Stomach (tissue), 19 donors: ENCODE measurements at places on chromosomes 11 and 22.

GRCh38 chr11:41845066-41845465 lies 385.6 kb upstream of the LRRC4C start:
- DNase-seq, result no peak

DNA sequence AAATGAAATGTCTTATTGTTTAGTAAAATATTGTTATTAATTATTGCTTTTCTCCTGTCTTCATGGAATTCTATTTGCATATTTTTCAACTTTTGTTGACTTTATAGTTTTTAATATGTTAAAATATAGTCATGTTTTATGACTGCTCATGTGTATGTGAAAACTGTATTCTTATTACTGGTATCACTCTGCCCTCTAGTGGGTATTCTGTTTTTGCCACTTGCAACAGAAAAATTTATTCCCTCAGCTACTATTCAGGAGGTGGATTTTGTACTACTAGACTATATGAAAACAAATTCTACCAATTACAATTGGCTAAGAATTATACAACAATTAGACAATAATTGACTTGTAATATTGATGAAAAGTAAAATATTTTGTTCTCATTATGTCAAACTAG lies 45.0 kb downstream of the OR4C6 start:
- DNase-seq, result no peak

DNA sequence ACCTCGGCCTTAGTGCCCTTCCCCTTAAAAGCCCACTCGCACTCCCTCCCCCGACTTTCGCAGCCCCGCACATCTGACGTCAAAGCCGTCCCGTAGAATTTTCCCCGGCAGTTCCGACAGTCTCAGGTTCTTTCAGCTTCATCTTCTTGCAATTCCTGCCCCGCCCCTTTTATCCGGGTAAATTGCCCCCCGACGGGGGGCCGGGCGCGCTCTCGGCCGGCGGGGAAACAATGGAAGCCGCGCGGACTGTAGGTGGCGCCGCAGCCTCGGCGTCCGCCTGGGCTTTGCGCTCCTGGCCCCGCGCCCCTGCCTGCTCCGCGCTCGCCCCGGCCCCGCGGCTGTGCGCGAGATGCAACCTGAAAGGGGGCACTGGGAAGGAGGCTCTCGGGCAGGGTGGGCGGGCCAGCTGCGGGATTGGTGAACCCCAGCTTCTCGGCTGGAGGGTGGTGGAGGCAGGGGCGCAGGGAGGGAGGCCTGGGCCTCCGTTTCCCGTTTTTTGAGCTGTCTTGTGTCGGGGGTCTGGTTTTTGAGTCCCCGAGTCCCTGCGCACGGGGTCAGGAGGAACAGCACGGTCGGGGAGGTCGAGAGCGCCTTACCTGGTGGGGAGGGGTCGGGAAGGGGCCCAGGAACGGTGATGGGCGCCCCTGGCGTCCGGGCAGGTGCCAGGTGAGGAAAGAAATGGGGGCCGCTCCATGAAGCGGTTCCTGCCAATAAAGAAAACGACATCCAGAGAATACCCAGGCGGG lies 859 bp upstream of the FGF19 start:
- DNase-seq, result no peak

DNA sequence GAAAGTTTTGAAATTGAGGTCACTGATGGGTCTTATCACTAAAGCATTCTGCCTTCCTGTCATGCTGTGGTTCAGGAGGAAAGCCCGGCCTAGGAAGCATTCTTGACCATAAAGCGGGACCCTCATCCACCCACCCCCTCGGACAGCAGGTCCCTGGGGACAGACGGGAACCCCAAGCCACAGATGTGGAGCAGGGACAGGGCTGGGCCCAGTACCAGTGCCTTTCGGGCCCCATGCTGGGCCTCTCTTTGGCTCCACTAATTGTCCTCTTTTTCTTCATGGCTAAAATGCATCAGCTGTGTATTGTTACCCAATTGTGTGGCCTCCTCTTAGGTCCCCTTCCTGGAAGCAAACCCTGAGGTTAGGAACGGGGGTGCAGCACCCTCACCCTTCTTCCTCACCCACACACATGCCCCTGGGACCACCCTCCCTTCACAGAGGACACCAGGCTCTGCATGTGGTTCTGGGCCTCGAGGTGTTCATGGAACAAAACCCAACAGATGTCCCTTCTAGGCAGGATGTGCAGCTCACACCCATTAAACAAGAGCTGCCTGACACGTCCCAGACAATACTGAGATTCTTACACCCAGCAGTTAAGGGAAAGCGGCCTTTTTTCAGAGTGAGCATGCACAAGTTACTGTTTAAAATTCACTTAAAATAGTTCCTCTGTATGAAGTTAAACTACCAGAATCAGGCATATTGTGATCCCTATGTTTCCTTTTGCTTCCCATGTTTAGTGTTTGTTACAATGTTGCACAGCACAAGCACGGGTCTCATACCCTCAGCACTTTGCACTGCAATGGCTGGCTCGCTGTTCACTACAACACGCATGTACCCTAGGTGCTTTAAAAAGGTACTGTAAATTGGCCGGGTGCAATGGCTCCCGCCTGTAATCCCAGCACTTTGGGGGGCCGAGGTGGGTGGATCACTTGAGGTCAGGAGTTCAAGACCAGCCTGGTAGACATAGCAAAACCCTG lies 807.6 kb downstream of the BRD1 start:
- DNase-seq, result no peak

GRCh38 chr11:1887451-1888346 lies 4.0 kb downstream of the PRR33 start:
- DNase-seq, result no peak

DNA sequence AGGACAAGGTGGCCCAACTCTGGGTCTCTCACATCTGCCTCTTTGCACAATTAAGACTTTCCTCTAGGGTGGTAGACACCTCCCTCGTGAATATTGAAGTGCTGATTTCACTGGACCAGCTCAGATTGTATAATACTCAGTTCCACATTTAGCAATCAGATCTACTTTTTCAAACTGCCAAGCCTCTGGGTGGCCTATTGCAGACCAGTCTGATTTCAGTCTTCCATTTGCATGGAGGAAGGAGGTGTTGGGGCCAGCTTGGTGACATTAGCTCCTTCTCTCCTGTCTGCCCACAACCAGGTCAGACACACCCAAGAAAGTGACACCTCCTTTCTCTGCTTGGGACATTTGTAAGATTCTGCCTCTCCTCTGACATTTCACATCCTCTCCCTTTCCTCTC lies 78.2 kb downstream of the PPFIBP2 start:
- no peak for DNase-seq

DNA sequence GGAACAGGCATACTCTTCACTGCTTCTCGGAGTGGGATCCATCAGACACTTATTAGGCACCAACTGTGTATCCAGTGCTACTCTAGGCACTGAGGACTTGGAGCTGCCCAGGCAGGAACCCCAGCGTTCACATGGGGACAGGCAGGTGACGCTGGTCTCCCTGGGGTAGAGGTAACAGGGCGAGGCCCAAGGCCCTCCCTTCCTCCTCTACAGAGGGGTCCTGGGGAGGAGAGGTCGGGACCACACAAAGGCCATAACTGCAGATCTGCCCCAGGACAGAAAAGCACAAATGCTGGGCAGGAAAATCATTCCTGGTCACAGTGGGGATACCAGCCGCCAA lies 262.2 kb downstream of the BRD1 start:
- no peak for DNase-seq

DNA sequence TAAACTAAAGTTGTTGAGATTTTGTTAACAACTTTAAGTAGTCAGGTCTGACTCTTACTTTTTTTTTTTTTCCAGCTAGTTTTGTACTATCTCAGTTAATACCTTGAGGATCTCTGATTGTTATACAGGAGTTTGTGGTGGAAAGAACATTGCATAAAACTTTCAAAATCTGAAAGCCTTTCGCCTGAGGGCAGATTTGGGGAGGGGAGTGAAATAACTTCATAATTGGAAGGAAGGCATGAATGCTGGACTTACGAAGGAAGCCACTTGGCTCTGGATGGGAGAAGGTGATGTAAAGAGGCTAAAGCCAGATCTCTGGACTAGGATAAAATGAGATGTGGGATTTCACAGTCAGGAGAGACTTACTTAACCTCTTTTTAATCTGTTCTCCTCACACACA lies 18.2 kb upstream of the FAT3 start:
- no peak for DNase-seq

DNA sequence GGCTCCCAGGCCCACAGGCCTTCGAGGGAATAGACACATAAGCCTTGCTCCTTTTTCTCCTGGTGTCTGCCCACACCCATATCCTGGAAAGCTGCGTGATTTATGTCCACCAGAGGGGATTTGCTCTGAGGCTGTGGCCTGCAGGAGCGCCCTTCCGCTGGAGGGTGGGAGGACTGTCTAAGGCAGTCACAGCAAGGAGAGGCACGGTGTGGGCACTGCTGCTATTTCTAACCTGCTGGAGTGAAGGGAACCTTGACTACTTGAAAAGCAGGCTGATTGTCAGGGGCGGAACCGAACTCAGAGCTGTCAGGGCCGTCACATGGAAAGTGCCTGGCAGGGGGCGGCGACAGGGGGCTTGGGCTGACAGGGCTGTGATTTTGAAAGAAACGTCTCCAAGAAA lies 3.7 kb downstream of the UPB1 start:
- DNase-seq, result no peak

GRCh38 chr11:25065746-25066145 lies 568.9 kb downstream of the LUZP2 start:
- no peak for DNase-seq

DNA sequence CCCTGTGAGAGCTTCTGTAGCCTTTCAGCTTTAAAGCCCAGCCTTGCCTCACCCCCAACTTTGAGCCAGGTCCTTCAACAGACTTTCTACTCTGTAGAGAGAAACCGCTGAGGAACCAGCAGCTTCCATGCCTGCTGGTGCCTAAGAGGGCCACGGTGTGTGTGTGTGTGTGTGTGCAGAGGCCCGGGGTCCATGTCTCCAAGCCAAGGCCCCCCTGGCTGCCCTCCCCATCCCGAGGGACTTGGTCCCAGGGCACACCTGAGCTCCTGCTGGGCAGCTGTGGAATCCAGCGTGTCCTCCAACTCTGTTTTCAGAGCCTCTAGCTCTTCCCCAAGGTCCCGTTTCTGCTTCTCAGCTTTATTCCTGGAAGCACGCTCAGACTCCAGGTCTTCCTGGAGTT lies 42.3 kb downstream of the APOL1 start:
- DNase-seq, result no peak

DNA sequence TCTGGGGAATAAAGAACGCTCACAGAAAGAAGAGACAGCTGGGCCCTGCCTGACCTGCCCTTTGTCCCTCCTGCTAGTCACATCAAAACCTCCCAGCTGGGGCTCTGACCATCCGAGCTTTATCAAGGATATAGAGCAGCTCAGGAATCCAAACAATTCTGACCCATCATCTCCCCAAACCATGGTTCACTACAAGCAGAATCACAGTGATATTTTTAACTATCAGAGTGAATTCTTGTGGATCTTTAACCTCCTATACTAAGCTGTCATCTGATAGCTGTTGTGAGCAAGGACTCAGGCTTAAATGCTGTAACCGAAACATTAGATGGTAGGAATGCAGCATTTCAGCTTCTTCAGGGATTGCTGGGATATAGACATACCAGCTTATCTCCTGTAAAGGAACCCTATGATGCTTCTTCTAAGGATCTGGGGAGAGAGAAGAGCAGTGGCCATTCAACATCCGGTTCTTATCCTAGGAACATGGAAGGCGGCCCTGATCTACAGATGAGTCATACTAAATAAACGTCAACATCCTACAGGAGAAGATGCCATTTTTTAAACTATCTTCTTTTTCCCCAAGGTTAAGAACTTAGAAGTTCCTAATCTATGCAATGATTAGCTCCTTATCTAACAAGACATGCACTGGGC lies 84.7 kb upstream of the AKIP1 start:
- no peak for DNase-seq

DNA sequence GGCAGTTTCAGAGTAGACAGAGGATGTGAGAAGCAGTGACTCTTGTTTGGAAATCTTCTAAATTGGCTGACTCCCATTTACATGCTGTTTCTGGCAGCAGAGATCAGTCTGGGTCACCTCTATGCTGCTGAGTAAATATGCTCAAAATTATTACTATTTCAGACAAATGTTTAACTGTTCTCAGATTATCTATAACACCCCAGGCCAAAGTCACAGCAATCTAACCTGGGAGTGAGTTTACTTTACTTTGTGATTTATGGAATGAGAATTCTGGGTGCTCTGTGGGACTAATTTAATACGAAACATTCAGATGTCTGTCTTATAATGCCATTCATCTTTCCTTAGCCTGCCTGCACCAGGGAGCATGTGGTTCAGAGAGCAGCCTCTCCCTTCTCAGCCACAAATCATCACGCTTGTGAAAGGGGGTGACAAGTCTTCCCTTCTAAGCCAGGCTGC lies 282.5 kb upstream of the MPPED2 start:
- no peak for DNase-seq

- DNase-seq, result peak; percentile 79
These were observed 19.6 kb downstream of the MACROD1 start for GRCh38 chr11:64146036-64146955.

DNA sequence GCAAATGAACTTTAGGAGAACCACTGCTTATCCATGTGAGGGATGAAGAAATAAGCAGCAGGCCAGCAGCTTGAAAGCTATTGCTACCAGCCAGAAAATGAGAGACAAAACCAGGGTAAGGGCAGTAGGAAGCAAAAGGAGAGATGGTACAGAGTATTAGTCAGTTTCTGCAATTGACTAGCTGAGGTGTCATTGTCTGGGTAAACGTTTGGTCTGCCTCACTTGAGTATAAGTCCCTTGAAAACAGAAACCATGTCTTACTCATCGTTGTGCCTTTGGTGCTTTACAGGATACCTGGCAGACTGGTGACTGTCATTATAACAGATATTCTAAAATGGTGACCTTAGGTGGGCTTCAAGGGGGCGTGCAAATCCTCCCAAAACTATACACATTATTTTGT lies 63.9 kb upstream of the USP47 start:
- DNase-seq, result no peak

- DNase-seq, result no peak
These were observed 31.6 kb upstream of the CADM1 start for GRCh38 chr11:115535781-115536180.

DNA sequence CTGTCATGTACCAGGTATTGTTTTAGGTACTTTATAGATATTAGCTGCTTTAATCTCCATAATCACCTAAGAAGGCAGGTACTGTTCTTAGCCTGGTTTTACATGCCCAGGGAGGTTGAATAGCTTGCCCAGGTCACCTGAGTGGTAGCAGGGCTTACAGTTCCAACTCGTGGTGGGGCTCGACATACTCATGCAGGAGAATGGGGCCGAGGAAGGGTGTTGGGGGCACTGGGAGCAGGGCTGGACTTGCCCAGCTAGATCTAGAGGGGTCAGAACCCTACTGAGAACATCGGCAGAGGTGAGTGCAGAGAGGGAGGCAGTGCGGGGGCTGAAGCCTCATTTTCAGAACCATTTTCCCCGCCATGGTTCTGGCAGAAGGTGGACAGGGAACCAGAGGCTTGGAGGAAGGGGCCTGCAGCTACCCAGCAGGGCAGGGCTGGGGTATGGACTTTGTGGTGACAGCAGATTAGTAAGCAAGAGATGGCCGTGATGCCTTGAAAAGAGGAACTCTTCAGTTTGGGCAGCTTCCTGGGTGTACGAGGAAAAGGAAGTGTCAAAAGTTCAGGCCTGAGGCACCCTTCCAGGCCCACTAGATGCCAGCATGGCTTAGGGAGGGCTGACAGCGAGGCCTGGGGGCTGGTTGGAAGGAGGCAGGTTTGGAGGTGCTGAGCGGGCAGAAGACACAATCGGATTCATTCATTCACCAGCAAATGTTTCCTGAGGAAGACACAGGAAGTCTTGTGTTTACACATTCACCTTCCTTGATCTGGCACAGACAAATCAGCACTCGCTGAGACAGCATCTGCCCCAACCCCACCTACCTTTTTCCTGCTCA lies 54.7 kb upstream of the LYVE1 start:
- DNase-seq, result no peak
